Vagina (tissue), 2 donors: ENCODE measurements at places on chromosomes 16 and 17. TPM values are rescaled to one million over a fixed set of nuclear protein-coding genes. Genes with fewer than 3 reads are reported as not detected.

DNA sequence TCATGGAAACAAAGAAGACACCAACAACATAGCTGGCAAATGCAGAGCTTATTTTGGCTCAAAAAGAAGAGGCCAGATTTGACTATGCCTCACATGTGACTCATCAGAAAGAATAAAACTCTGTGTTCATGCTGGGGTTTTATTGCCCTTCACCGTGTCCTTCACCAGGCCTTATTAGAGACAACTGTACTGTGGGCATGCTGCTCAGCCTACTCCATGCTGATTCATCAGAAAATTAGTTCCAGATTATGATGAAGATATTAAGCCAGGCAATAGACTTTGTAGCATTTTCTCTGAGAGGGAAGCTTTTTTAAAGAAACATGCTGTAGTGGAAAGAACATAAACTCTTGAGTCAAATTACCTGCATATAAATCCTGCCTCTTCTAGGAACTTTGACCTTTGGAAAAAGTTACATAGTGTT is 89.8 kb downstream of the CYB561 start:
- DNase-seq = no peak

GRCh38 chr16:78608305-78608776 is 508.9 kb downstream of the WWOX start:
- DNase-seq = no peak

DNA sequence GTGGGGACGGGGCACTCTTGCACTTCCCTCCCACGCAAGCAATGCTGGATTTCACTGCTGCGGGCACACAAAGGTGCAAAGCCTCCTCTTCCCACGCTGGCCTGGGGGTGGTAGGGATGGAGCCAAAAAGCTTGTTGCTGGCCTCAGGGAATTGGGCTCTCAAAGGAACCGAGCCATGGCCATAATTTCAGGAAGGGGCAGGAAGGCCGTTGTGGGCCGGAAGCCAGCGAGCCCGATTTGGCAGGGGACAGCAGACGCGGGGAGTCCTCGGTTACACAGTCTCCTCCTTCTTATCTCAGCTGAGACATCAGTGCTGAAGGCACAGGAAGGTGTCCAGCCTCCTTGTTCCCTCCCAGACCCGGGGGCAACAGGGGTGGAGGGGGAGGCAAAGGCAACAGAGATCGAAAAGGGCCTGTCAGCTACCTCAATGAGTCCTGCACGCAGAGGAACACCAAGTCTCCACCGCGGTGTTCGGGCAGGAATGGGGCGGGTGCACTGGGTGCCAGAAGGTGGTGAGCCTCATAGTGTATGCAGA is 59.5 kb downstream of the SLFN11 start:
- no peak for DNase-seq

- no peak for DNase-seq
These were observed 1.3 kb downstream of the CDH13 start for GRCh38 chr16:82628088-82628423.

DNA sequence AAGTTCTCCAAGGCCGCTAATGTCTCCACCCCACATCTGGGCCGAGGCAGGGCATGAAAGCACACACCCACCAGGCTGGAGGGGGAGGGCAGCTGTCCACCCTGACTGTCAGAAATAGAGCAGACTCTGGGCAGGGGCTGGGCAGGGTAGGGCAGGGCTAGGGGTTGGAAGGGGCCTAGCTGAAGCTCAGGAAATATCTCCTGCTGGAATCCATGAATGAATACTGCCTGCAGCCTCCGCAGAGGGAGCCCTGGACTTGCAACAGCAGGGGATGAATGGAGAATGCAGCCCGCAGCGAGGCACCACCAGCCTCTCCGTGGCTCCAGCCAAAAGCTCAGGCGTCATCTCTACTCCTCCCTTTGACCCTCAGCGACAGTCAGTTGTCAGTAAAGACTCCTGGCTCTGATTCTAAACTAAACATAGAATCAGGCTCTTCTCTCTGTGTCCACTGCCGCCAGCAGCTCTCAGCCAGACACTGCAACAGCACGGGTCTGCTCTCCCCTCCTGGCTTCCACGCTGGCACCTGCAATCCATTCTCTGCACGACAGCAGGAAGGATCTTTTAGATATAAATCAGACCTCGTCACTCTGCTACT is 23.9 kb upstream of the NGFR start:
- no peak for DNase-seq

- DNase-seq = no peak
These were observed 32.8 kb downstream of the HIC1 start for GRCh38 chr17:2087597-2088211.

DNA sequence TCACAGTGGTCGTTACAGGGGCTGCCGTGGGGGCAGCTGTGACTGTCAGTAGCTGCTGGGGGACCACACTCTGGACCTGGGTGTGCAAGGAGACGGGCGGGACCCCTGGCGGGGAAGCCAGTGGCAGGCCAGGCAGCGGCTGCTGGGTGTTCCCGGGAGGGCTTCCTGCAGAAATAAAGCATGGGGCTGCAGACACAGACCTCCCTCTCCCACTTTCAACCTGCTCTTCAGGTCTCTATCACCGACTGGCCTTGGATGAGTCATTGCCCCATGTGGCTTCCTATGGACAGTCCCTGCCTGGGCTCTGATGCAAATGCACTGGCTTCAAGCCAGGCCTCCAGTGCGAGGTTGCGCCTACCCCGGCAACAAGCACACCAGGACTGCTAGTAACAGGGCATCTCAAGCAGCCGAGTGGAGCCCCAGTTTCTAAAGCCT is 17.2 kb downstream of the SREBF1 start:
- DNase-seq = no peak

GRCh38 chr16:66728117-66728787 is 23.2 kb downstream of the DYNC1LI2 start:
- no peak for DNase-seq

DNA sequence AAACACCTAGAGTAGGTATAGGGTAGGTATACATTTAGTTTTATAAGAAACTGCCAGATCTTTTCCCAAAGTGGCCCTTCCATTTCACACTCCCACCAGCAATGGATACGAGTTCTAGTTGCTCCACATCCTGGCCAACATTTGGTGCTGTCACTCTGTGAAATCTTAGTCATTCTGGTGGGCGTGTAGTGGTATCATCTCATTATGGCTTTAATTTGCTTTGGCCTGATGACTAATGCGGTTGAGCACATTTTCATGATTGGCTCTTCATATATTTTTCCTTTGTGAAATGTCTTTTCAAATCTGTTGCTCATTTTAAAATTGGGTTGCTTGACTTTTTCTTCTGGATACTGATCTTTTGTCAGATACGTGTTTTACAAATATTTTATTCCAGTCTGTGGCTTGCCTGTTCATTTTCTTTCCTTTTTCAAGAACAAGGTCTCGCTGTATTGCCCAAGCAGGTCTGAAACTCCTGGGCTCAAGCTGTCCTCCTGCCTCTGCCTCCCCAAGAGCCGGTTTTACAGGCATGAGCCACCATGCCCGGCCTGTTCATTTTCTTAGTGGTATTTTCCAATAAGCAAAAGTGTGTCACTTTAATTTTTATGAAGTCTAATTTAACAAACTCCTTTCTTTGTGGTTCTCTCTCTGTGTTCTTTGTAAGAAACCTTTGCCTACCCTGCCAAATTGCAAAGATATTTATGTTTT is 192.4 kb downstream of the SEC14L1 start:
- DNase-seq = peak; percentile 81

GRCh38 chr17:80352991-80353665 is 61.8 kb upstream of the ENDOV start:
- no peak for DNase-seq

Gene RCVRN
- total RNA-seq = 0.49 TPM
